ENCODE measurements at places on chromosomes 4 and X.
A peak's percentile ranks its signal among the peaks of the same experiment; 100 is the strongest.

DNA sequence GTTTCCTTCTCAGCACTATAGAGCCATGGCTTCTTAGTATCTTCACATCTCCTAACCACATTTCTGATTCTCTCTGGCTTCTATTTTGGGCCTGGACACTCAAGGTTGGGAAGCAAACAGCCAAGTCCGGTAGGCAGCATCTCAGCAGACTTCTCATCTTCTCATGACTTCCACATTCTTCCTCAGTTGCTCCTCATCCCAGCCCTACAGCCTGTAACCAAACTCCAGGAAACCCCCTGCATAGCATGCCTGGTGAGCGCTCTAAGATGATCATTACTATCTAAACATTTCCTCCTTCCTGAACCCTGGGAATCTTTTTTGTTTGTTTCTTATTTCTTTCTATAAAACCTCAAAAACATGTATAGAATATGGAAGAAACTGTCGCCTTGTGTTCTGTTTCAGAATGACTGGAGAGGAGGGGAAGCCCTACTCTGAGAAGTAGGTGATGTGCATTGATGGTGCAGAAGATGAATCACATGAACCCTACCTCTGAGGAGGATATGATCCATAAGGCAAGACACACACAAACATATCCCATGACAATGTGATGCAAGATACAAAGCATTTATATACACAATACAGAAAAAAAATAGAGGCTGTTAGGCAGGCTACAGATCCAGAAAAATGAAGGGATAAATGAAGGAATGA, 219.8 kb upstream of the GYPA start:
- DNase-seq, result no peak

- no peak for DNase-seq
Observed at GRCh38 chr4:159516556-159517140, 413.8 kb downstream of the RAPGEF2 start.

DNA sequence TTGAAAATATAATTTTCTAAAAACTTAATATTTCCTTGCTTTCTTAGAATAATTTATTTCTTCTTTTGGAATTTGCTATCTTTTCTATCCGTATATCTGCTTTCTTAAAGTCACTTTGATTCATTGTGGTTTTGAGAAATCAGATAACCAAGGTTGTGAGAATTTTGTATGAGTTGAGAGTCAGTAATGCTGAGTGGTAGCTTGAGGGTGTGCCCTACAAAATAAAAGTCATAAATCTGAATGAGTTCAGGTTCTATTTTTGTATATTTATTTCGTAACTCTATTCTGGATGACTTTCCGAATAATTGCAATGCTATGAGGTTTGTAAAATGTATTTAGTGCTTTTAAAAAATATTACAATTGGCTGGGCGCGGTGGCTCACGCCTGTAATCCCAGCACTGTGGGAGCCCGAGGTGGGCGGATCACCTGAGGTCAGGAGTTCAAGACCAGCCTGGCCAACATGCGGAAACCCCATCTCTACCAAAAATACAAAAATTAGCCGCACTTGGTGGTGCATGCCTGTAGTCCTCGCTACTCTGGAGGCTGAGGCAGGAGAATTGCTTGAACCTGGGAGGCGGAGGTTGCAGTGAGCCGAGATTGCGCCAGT, 8.9 kb downstream of the COPS4 start:
- DNase-seq, result no peak

GRCh38 chr4:170769862-170770261, 680.1 kb upstream of the AADAT start:
- no peak for DNase-seq

DNA sequence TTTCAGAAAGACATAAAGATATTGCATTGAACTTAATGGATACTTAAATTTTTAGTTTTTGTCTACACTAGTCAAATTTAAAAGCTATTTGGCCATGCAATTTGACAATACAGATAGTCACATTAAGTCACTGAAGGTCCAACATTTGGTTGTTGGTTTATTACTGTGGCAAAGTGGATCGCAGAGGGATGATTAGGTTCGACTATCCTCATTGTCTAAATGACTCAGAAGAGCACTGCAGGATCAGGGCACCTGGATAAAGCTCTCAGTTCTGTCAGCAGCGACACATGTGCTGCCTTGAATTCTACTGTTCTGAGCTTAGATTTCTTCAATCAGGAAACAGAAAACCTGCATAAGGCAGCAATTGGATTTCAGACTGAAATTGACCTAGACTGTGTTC, 130.7 kb downstream of the AMELX start:
- DNase-seq, result no peak

GRCh38 chr4:146577111-146577510, 55.4 kb upstream of the SLC10A7 start:
- peak; percentile 4 for DNase-seq

DNA sequence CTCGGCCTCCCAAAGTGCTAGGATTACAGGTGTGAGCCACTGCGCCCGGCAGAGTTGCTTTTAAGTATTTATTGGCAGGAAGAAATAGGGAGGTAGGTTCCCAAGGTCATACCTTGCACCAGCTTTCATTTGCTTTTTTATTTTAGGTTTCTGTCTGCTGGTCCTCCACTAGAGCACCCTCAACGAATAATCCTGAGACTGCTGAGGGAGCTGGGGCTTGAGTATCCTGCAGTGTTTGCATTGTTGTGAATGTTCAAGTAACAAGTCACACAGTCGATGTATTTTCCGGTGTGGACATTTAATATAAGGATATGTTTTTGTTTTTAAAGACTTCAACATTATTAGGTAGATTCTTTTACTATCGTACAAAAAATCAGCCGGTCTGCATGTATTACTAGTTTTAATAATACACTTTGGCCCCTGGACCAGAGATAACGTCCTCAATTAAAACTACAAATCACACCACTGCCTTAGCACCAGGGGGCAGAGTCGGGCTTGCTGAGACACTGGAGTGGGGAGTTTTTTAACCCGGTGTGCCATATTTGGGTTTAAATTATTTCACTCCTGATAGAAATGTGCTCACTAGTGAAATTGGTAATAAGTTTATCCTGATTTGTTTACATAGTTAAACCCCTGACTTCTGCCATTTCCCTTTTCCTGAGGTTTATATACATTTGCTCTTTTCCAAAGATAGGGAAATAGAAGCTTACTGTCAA, 11.6 kb downstream of the SMIM20 start:
- DNase-seq, result no peak

DNA sequence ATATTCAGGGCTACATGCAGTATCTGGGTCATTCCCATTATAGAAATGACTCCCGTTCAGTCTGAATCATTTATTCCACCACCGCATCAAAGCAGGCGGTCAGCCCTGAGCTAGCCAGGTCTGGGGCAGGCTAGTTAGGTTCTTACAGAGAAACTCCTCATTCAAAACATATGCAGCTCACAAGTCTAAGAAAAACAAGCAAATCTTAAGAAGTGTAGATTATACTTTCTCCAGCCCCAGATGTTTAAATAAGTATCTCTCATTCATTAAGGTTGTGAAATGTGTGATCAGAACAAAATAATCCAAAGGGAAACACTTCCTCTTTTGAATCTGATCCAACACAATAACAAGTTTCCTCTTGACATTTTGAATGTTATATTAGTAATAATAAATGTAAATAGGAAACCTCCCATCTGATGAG, 441.9 kb downstream of the INPP4B start:
- no peak for DNase-seq

GRCh38 chr4:111398906-111399330, 746.3 kb upstream of the FAM241A start:
- peak; percentile 13 for DNase-seq

- no peak for DNase-seq
Observed at GRCh38 chr4:110046588-110047049, 133.9 kb downstream of the EGF start.
